ENCODE measurements at places on chromosomes 6 and 20.
A peak's percentile ranks its signal among the peaks of the same experiment; 100 is the strongest.

DNA sequence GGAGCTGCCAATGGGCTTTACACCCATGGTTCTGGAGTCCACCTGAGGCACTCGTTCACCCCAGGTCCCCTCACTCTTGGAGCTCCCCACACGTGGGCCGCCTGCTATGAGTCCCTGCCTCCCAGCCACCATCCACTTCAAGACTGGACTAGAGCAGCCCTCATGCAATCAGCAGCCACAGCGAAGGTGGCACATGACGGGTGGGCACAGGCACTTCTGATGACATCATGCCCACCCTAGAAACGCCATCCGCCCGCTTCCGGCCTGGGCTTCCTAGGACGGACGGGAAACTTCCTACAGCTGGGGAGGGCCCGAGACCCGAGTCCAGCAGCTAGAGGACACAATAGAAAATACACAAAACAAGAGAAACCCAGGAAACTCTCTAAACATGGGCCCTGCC lies 85.5 kb downstream of the PDE10A start:
- no peak for DNase-seq

- no peak for DNase-seq
These were observed 2.2 kb downstream of the TFAP2A start for GRCh38 chr6:10412461-10413261.

GRCh38 chr20:53223626-53224172 lies 251.5 kb downstream of the TSHZ2 start:
- no peak for DNase-seq

- DNase-seq = no peak
These were observed 371.7 kb upstream of the SASH1 start for GRCh38 chr6:147970970-147971369.

DNA sequence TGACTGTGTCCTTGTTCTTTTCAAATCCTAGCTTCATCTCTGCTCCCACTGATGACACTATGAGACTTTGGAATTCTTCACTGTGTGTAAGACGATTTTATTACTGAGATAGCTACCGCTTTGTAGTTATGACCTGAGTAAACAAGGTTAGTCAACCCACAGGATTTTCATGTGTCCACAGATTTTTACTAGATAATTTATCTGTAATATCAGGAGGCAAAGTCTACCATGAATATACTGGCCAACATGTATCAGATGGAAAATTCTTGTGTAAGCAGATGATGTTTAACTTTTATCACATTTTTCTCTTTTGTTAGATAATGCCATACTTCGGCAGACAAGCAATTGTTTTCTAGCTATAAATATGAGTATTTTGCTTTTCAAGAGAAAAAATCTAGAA lies 119.8 kb downstream of the SGK1 start:
- no peak for DNase-seq

DNA sequence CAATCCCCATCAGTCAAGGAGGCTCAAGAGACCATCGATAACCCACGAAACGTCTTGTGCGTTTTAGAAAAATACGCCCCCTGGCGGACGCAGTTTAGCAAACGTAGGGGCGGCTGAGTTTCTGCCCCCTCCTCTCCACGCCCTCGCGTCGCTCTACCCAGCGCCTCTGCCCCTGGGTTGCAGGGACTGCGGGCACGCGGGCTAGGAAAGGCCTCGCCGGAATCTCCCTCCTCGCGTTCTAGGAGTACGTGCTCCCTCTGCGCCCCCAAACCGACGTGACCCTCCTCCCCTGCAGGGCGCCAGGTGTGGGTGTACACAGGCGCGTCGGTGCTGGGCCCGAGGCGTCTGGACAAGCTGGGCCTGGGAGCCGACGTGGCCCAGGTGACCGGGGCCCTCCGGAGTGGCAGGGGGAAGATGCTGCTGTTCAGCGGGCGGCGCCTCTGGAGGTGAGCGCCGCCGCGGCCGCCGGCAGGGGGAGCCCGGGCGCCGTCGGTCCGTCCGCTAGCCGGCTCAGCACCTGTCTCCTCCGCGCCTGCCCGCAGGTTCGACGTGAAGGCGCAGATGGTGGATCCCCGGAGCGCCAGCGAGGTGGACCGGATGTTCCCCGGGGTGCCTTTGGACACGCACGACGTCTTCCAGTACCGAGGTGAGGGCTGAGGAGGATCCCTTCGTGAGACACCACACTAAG lies 5.3 kb downstream of the MMP9 start:
- no peak for DNase-seq

- DNase-seq = peak; percentile 55
These were observed 40.5 kb downstream of the HLA-F start for GRCh38 chr6:29763491-29764289.

GRCh38 chr20:25239387-25240370 lies 8.2 kb upstream of the PYGB start:
- DNase-seq = no peak

DNA sequence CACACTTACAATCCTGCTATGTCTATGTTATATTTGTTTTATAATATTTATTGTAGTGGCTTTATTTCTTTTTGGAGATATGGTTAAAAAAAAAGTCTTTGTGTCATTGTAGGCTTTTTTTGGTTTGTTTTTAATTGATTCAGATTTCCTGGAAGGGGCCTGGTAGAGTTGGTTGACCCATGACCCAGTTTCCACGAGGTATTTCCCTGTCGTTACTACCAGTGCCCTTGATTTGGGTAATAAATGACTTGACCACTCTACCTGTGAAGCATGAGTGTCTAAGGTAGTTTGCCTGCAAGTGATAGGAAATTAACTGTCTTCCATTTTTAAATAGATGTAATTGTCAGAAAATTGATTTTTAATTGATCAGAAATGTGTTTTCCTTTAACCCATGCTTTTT lies 121.0 kb downstream of the JARID2 start:
- no peak for DNase-seq

DNA sequence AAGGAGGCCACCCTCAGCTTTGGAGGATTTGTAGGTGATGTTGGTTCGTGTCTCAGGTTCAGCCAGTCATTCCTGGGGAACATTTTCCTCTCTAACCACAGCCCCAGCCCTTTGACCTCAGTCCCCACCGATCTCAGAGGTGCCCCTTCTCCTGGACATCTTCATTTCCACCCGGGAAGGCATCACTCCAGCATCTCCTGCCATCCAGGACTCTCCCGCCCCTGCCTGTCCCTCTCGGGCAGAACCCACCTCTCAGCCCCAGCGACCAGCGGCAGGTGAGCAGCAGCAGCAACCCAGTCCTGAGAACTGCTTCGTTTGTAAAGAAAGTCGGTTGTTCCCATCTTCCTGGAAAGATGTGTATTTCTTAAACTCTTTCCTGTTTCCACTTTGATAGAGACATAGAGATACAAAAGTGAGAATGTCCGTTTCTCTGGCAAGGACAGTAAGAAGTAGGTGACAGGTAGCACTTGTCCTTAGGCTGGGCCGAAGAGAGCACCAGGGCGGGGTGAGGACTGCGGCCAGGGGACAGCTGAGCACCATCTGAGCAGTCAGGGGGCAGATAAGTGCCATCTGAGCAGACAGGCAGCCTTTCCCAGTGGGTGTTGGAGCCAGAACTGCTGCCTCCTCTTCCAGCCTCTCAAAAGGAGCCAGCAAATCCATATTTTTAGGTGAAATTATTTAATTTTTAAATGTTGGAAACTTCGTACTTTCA lies 142.2 kb downstream of the CDH4 start:
- no peak for DNase-seq

- no peak for DNase-seq
These were observed 1.2 kb downstream of the CBFA2T2 start for GRCh38 chr20:33490934-33491656.
